Mesothelial cell of epicardium (in vitro differentiated cells): ENCODE measurements at places on chromosomes 6 and 20. TPM values are rescaled to one million over a fixed set of nuclear protein-coding genes. Genes with fewer than 3 reads are reported as not detected.
A peak's percentile ranks its signal among the peaks of the same experiment; 100 is the strongest.

Gene SLC32A1
- not detected in 3 replicates for total RNA-seq

Gene HSPA1L
- total RNA-seq, result 1.7 to 2.2 TPM (median 2.1 TPM) in 3 replicates

Gene RRAGD
- 5.6 to 6.9 TPM (median 5.6 TPM) in 3 replicates for total RNA-seq

Gene FHL5
- total RNA-seq, result 4.5 to 5.5 TPM (median 5.3 TPM) in 3 replicates

Gene TFAP2D
- not detected in 3 replicates for total RNA-seq

Gene MACROD2
- total RNA-seq, result 10.0 to 11.8 TPM (median 11.2 TPM) in 3 replicates

Gene CPXM1
- 152 to 160 TPM (median 155 TPM) in 3 replicates for total RNA-seq

Gene FOXS1
- 1.9 to 2.5 TPM (median 2.1 TPM) in 3 replicates for total RNA-seq

Gene PAK5
- total RNA-seq, result 0.36 to 0.54 TPM (median 0.42 TPM) in 3 replicates

Gene SOBP
- 7.6 to 8.8 TPM (median 7.6 TPM) in 3 replicates for total RNA-seq

Gene BACH2
- total RNA-seq, result 34.1 to 36.1 TPM (median 34.1 TPM) in 3 replicates

Gene OR2H2
- not detected in 3 replicates for total RNA-seq

Gene OPRM1
- total RNA-seq, result not detected in 3 replicates

Gene PAX1
- total RNA-seq, result not detected in 3 replicates

Gene PARD6B
- 52.2 to 59.5 TPM (median 53.0 TPM) in 3 replicates for total RNA-seq

Gene FOXP4
- 85.1 to 91.0 TPM (median 87.9 TPM) in 3 replicates for total RNA-seq

Gene C20orf144
- 0.09 to 0.20 TPM (median 0.11 TPM) in 3 replicates for total RNA-seq

- H3K27me3 ChIP-seq, result no peaks in the 10 kb centered on the region
- H3K4me1 ChIP-seq, result peaks cover 64% of the 10 kb centered on the region
- DNase-seq, result no peak
- H3K36me3 ChIP-seq, result peaks cover 22% of the 10 kb centered on the region
- no peak overlapping the region for H3K4me3 ChIP-seq
- peak overlapping the region; percentile 88 for H3K27ac ChIP-seq
Observed at GRCh38 chr6:158043586-158044524, 62.2 kb downstream of the SYNJ2 start.

DNA sequence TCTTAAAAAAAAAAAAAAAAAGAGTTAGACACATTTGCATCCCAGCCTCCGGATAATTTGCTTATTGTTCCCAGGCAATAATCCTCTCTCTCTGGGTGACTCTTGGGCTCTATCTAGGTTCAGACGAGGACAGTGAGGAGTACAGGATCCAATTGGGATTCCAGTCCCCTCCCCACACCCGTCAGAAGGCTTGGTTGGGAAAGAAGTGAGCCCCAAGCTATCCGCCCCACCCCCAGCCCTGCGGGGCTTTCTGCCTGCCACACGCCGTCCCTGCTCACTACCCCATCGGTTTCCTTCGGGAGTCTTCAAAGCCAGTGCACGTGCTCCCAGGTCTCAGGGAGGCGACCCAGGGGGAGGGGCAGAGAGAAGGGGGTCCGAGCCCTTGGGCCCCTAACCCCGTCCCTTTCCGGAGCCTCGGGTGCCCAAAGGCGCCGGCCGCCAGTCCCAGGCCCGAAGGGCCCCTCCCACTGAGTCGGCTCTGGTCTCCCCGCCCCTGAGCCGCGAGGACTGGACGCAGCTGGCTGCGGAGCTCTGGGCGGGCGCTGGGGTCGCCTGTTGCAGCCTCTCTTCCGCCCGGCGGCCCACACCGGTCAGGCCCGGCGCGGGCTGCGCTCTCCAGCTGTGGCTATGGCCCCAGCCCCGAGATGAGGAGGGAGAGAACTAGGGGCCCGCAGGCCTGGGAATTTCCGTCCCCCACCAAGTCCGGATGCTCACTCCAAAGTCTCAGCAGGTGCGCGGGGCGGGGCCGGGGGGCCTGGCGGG is 2.5 kb downstream of the MYMX start:
- H3K4me1 ChIP-seq, result peaks cover 30% of the 10 kb centered on the region
- DNase-seq, result peak; percentile 63
- H3K27me3 ChIP-seq, result peaks cover 23% of the 10 kb centered on the region
- peak overlapping the region; percentile 68 for H3K4me3 ChIP-seq
- no peaks in the 10 kb centered on the region for H3K36me3 ChIP-seq

DNA sequence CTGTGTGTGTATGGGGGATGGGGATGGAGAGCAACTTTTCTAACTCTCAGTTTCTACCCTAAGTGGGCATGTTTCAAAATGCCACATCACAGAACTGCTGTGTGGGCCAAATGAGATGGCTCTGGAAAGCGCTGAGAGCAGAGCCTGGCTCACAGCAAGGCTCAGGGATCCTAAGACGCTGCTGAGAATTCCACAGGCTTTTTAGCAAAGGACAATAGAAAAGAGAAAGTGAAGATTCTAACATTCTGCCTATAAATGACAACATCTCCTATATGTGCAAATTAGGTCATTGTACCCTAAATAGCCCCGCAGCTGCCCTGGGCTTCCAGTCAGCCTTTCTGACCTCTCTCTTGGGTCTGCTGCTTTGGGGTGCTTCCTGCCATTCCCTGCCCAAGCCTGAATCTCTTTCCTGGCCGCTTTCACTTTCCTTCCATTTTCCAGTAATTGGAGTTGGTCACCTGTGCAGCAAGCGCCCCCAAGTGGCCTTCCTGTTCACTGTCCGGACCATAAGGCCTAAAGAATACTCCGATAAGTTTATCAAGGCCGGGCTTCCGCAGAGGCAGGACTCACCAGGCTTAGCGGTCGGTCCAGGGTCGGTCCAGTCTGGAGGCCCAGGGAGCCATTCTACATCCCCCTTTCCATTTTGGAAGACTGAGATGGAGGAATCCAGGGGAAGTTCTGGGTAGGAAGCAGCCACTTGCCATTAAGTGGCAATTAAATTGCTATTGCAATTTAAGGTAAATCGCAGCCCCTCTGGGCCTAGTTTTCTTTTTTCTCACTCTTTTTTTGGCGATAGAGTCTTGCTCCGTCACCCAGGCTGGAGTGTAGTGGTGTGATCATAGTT is 6.7 kb upstream of the DDR1 start:
- H3K4me1 ChIP-seq, result peaks cover 55% of the 10 kb centered on the region
- H3K27me3 ChIP-seq, result no peaks in the 10 kb centered on the region
- H3K4me3 ChIP-seq, result peak overlapping the region; percentile 57
- peak; percentile 86 for DNase-seq

GRCh38 chr6:122953766-122954165 is 42.3 kb upstream of the CLVS2 start:
- H3K36me3 ChIP-seq, result no peaks in the 10 kb centered on the region
- no peaks in the 10 kb centered on the region for H3K27me3 ChIP-seq
- H3K4me1 ChIP-seq, result no peaks in the 10 kb centered on the region
- no peak overlapping the region for H3K27ac ChIP-seq
- no peak for DNase-seq

DNA sequence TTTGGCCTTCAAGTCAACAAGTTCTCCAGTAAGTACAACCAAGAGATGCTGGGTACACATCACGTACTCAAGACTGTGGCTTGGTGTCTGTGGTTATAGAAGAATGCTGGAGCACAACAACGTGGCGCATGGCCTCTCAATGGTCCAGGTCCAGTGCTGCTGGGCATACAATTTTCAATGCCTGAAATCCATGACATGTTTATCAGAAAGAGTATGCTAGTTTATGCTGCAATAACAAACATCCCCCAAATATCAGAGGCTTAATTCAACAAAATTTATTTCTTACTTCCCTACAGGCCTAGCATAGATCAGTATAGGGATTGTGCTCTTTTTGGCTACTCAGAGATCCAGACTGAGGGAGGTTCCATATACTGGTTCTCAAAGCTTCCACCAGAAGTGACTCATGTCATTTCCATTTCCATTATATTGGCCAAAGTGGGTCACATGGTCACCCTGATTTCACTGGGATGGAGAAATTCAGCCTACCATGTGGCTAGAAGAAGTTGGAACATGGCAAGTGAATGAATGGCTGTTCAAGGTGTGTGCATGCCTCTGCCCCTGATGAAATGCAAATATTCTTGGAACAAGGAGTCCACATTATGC is 33.3 kb upstream of the KIF16B start:
- H3K36me3 ChIP-seq, result no peaks in the 10 kb centered on the region
- no peak overlapping the region for H3K4me3 ChIP-seq
- peaks cover 16% of the 10 kb centered on the region for H3K4me1 ChIP-seq
- no peak overlapping the region for H3K27ac ChIP-seq

DNA sequence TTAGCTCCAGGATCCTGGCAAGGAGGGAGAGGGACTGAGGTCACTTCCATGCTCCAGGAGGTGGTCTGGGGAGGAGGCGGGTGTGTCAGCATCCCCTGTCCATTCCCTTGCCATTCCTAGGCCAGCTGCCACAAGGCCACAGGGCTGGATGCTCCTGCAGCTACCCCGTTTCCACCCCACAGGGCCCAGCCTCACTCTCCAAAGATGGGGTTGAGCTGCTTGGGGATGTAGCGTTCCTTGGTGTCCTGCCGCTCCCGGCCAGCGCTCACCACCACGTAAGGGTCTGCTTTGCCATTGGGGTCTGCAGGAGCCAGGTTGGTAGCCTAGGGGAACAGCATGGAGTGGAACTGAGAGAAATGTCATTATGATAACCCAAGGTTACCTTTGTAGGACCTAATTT is 23.0 kb downstream of the ERGIC3 start:
- no peak overlapping the region for H3K27ac ChIP-seq
- no peaks in the 10 kb centered on the region for H3K27me3 ChIP-seq
- no peaks in the 10 kb centered on the region for H3K36me3 ChIP-seq
- no peak for DNase-seq

GRCh38 chr6:131136021-131136786 is 937 bp downstream of the AKAP7 start:
- peak overlapping the region; percentile 97 for H3K27ac ChIP-seq
- no peaks in the 10 kb centered on the region for H3K27me3 ChIP-seq
- peak overlapping the region; percentile 90 for H3K4me3 ChIP-seq
- H3K36me3 ChIP-seq, result peaks cover 6% of the 10 kb centered on the region
- DNase-seq, result no peak
- H3K4me1 ChIP-seq, result peaks cover 18% of the 10 kb centered on the region

GRCh38 chr20:38165089-38165965 is at the start of gene TGM2:
TGM2 (minus strand) TSS chr20:38165270; CDS start chr20:38165198, 72 bp downstream.
- H3K4me3 ChIP-seq, result peak within 1 kb of the TSS; percentile 55
- H3K27ac ChIP-seq, result peak within 1 kb of the TSS; percentile 30
- H3K4me1 ChIP-seq, result peaks cover 29% of the 10 kb centered on the region
- DNase-seq, result peak; percentile 57

GRCh38 chr6:154550779-154551178 is 40.3 kb upstream of the CNKSR3 start:
- no peak overlapping the region for H3K27ac ChIP-seq
- no peaks in the 10 kb centered on the region for H3K36me3 ChIP-seq
- no peaks in the 10 kb centered on the region for H3K27me3 ChIP-seq
- no peak for DNase-seq
- H3K4me1 ChIP-seq, result peaks cover 40% of the 10 kb centered on the region

DNA sequence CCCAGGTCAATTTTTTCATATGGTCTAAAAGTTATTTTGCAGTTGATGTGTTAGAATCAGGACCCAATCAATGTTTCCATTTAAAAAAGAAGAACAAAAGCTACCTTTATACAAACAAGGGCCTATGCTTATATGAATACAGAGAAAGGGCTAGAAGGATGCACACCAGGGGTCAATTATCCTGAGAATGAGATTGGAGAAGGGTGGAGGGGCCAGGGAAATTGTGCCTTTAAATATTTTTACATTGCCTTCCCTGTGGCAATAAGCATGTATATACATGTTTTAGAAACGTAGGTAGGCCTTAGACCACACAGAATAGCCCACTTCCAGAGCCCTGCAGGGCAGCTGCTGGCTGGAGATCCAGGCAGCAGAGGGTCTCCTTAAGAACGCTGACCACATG is 12.7 kb downstream of the EXOC2 start:
- no peak overlapping the region for H3K27ac ChIP-seq
- no peak overlapping the region for H3K4me3 ChIP-seq
- DNase-seq, result no peak
- H3K27me3 ChIP-seq, result peaks cover 14% of the 10 kb centered on the region
- H3K36me3 ChIP-seq, result no peaks in the 10 kb centered on the region

GRCh38 chr20:35478804-35479472 is 23.5 kb downstream of the CEP250 start:
- H3K36me3 ChIP-seq, result peaks cover 34% of the 10 kb centered on the region
- no peaks in the 10 kb centered on the region for H3K4me1 ChIP-seq
- no peak overlapping the region for H3K4me3 ChIP-seq
- no peak for DNase-seq
- H3K27ac ChIP-seq, result no peak overlapping the region

GRCh38 chr20:8305449-8305978 is 173.4 kb downstream of the PLCB1 start:
- peak; percentile 27 for DNase-seq
- H3K4me1 ChIP-seq, result peaks cover 21% of the 10 kb centered on the region
- no peak overlapping the region for H3K27ac ChIP-seq
- H3K36me3 ChIP-seq, result no peaks in the 10 kb centered on the region
- H3K4me3 ChIP-seq, result no peak overlapping the region

DNA sequence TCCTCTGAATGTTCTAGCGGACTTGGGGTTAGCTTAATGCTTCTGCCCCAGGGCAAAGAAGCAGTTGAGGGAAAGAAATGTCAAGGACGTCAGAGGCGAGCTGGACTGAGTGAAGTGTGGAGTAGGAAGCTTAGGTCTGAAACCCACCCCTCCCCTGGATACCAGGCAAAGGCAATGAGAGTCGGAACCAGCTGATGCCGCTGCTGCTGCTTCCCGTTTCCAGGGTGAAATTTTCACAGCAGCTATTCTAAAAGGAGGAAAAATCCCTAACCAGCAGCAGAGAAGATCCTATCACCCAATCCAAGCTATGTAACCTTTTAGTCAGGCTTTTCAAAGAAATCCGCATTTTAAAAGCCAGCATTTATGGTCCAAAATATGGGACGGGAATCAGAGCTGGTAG is 564.3 kb downstream of the LMBRD1 start:
- H3K4me3 ChIP-seq, result no peak overlapping the region
- no peak for DNase-seq
- H3K27ac ChIP-seq, result no peak overlapping the region
- no peaks in the 10 kb centered on the region for H3K36me3 ChIP-seq

DNA sequence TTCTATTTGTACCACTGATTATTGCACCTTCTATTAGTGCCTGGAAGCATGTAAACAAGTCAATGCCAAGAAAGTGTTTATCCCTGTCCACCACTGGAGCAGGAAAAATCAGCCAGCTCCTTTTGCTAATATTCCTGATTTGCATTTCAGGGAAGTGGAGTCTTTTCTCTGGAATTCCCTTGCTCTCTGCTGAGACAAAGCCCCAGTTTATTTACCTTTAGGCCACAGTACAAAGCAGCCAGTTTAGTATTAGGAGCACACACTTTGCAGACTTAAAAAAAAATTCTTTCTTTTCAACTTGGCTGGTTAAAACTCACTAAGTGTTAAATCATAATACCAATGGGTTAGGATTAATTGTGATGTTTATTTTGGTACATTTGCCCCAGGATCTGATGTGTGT is 631.1 kb downstream of the PKHD1 start:
- H3K27me3 ChIP-seq, result no peaks in the 10 kb centered on the region
- DNase-seq, result no peak
- H3K4me3 ChIP-seq, result no peak overlapping the region
- H3K36me3 ChIP-seq, result no peaks in the 10 kb centered on the region

DNA sequence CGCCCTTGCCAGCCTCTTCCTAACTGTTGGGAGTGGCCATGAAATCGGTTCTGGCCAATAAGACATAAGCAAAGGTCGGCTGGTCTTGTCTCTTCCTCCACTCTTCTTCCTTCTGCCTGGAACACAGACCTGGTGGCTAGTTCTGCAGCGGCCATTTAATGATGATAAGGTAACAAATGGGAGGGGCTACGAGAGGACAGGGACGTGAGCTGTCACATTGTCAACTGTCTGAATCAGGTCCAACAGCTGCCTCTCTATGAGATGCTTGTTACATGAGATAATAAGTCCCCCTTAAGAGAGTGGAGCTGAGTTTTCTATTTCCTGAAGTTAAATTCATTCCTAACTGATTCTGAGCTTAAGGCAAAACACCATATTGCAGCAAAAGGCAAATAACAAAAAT is 12.5 kb upstream of the TMEM242 start:
- no peaks in the 10 kb centered on the region for H3K36me3 ChIP-seq
- DNase-seq, result no peak
- no peak overlapping the region for H3K27ac ChIP-seq
- peaks cover 9% of the 10 kb centered on the region for H3K4me1 ChIP-seq
